ENCODE measurements at places on chromosomes 7 and 10. TPM values are rescaled to one million over a fixed set of nuclear protein-coding genes. Genes with fewer than 3 reads are reported as not detected.

Gene LIPM
- not detected for total RNA-seq

Gene FAM25A
- not detected for total RNA-seq

- no peak for DNase-seq
Observed at GRCh38 chr7:106326594-106327537, 42.1 kb upstream of the NAMPT start.

DNA sequence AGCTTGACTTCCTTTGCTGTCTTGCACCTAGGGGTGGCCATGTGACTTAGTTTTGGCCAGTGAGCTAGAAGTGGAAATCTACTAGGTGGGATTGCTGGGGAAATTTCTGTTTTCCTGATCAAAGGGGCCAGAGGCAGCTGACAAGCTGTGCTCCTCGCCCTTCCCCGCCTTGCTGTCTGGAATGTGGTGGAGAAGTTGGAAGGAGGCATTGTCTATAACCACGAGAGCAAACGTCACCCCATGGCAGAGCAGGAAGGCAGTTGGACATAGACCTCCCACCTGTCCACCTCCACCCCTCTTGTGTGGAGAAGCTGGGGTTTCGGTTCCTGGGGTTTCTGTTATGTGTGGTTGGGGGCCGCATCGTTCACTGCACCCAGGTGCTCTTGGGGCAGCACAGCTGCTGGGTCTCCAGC is 7.3 kb downstream of the SFRP5 start:
- DNase-seq = no peak

DNA sequence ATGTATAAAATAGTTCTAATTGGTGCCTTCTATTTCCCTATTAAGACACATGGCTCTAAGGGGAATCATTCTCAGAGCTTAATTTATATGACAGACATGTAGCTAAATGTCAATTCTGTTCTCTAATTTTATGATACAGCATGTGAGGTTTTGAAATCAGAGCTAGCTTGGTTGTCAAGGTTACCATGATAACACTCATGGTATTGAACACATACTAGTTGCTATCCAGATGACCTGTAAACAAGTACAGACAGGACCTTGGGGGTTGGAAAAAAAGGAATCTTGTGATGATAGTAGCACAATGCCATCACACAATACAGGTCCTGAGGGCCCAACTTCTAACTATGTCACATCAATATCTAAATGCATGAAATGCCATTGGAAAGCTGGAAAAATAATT is 49.2 kb downstream of the RHOBTB1 start:
- DNase-seq = peak; percentile 36

Gene FLNC
- 56.7 TPM for total RNA-seq

DNA sequence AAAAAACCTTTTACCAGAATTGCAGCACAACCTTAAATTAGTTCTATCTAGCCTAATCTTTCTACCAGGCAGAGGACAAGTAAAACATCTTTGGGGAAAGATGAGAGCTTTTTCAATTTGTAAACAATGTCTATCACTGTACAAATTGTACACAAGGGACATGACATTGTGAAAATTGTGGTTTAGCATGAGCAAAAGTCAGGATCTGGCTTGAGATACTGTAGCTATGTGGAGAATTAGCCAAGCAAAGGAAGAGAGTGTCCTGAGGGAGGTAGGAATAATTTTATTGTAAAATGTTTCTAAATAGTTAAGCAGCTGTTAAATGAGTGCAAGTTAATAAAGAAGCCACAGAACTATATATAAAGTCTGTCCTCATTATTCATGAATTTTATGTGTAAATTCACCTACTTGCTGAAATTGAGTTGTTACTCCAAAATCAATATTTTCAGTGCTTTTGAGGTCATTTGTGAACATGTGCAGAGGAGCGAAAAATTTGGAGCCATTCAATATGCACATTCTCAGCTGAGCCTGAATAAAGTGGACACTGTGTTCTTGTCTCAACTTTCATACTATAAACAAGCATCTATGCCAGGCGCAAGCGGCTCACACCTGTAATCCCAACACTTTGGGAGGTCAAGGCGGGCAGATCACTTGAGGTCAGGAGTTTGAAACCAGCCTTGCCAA is 42.8 kb upstream of the POM121L12 start:
- no peak for DNase-seq

- DNase-seq = no peak
Observed at GRCh38 chr7:132697003-132697402, 120.7 kb upstream of the PLXNA4 start.

DNA sequence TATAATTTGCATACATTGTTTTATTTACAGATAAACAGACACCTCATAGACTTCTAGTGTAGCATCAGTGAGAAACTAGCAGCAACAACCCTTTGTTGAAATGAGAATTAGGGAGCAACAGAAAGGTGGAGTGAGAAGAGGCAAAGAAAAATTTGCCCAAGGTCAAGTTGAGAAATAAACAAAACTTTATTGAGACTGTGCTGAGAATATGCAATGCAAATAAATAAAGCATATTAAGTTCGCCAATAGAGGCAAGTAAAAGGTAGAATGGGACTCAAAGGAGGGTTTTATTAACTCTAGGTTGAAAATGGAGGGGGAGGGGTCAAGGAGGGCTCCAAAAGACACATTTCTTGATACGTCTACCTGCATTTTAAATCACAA is 49.7 kb downstream of the CACNA2D1 start:
- DNase-seq = no peak
